Common myeloid progenitor, CD34-positive (primary cell): ENCODE measurements at places on chromosomes 5 and 9.

GRCh38 chr5:119313658-119314605 is 41.9 kb upstream of the TNFAIP8 start:
- no peak for DNase-seq

DNA sequence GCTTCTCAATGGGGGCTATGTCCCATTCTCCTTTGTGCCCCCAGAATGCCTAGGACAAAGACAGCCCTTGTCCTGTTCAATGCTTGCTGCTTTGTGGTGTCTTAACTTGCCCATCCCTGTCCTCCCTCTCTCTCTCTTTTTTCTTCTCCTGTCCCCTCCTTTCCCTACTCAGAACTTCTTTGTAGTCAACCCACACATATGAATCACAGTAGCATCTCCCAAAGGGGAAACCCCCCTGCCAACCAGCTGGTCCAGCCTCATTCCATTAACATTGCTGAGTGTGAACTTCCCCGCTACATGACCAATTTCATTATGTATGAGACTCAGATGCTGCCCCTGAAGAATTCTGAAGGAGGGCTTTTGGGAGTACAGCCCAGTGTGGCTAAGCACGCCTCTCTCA is 408.3 kb downstream of the ENC1 start:
- no peak for DNase-seq

GRCh38 chr5:54975701-54976100 is 9.7 kb downstream of the ESM1 start:
- no peak for DNase-seq

GRCh38 chr9:135414293-135414692 is 65.3 kb upstream of the PPP1R26 start:
- no peak for DNase-seq

GRCh38 chr5:71882826-71883741 is 164.0 kb downstream of the CARTPT start:
- DNase-seq, result no peak

DNA sequence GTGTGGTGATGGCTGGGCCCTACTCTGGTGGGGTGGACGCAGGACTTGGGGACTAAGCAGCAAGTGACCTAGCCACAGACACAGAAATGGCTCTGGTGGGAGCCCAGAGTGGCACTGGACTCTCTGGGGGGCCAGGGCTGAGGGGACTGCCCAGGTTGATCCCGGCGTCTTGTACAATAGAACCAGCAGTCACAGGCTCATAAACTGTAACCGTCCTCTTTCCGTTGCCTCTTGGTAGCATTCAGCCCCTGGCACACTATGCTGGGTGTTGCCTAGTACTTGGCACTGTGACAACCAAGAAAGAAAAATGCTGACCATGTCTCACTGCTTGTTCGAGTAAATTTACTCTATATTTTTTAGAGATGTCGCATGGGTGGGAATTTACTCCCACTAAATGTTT is 80.5 kb downstream of the DAB2IP start:
- no peak for DNase-seq

GRCh38 chr9:80498001-80498555 is 926.3 kb downstream of the TLE4 start:
- no peak for DNase-seq

GRCh38 chr5:110361471-110361870 is 365.0 kb downstream of the TMEM232 start:
- no peak for DNase-seq

- no peak for DNase-seq
These were observed 96.3 kb upstream of the MEF2C start for GRCh38 chr5:88979244-88979643.

- DNase-seq, result no peak
These were observed 134.9 kb upstream of the LPCAT1 start for GRCh38 chr5:1658665-1659064.

- DNase-seq, result no peak
These were observed 12.2 kb downstream of the ACTL7A start for GRCh38 chr9:108874058-108874788.

DNA sequence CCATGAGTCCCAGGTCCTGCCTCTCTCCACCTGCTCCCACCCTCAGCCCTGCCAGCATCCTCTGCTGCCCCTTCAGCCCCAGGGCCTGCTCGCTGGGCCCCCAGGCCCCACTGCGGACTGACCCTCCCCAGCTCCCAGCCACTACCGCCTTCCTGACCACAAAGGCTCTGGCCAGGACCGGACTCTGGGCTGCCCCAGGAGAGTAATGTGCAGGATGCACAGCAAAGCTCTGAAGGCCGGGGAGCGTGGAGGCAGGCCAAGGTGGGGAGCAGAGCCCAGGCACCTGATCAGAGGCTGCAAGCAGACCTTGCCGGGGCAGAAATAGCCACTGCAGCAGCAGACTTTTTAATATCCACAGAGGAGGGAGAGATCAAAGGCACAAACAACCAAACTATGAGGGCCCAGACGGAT is 27.9 kb downstream of the IPPK start:
- no peak for DNase-seq

- no peak for DNase-seq
These were observed 184.3 kb downstream of the TSSK1B start for GRCh38 chr5:113250341-113250953.

- peak; percentile 93 for DNase-seq
These were observed 26.9 kb upstream of the EEIG1 start for GRCh38 chr9:128007566-128008138.

DNA sequence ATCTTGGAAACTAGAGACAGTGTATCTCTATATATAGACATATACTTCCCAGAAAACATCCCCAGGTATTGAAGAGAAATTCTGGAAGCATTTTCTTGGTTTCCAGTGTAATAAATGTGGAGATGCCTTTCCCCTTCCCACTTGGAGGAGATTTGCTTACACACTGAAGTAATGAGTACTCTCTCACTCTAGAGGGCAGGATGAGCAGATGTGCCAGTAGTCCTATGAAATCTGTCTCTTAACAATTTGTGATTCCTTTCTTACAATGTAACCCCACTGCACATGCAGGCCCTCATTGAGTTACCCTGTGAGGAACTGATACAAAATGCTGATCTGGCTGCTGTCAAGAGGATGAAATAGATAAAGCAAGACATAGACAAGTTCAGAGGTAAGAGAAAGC is 567.2 kb downstream of the SLCO4C1 start:
- DNase-seq, result no peak

GRCh38 chr9:10112798-10113197 is 500.0 kb downstream of the PTPRD start:
- no peak for DNase-seq

DNA sequence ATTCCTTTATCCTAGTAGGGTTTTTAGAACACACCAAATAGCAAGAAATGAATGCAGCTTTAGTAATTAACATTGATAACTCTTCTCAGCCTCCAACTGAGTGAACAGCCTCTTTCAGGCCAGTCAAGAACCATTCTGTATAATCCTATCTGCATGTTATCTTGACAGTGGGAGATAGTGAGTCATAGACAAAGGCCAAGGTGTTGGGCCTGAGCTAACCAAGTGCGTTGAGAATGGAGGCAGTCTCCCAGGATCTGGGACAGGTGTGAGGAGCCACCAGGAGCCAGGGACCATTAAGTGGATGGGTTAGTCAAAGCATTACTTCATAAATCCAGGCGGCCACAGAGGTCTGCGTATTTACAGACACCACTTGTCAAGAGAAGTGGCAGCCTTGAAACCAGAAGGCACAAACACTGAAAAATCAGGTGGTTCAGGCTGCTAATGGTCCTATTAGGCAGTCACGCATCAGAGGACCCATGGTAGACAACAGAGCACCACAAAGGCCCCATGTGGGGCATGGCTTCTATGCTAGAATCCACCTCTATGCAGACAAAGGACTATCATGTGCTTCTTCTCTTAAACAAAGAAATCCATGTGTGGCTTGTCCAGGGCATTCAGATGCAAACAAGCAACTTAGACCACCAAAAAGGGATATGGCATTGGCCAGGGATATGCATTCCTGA is 409.7 kb upstream of the PIK3R1 start:
- DNase-seq, result no peak

DNA sequence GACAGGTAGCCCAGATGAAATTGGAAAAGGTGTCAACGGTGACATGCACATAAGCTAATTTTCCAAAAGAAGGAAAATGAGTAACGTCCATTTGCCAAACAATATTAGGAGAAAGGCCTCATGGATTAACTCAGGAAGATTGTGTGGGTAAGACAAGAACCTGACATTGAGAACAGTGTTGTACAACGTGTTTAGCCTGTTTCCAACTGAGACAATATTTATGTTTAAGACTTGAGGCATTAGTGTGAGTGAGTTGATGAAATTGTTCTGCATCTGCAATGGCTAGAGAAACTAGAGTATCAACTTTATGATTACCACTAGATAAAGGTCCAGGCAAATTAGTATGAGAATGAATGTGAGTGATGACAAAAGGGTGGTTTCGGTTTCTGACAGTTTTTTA is 191.3 kb upstream of the RAI14 start:
- DNase-seq, result no peak

DNA sequence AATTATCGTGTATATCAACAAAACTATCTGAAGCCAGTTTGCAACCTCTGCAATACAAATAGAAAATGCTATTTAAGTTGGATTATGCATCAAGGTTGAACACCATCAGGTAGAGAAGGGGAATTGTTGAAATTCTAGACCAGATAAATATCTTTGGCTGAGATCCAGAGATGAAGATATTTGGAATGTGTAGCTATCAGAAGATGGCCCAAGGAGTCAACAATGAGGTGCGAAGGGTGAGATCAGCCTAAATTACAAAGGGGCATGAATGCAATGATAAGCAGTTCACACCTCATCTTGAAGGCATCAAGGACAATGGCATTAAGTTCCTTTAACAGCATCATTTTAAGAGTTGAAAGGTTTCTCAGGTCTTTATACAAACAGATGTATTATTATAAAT is 572.1 kb upstream of the DMAC1 start:
- no peak for DNase-seq

GRCh38 chr9:68495247-68495646 is 45.4 kb downstream of the TMEM252 start:
- no peak for DNase-seq

- DNase-seq, result no peak
These were observed 36.5 kb upstream of the LRRC14B start for GRCh38 chr5:154826-155225.

- no peak for DNase-seq
These were observed 86.4 kb upstream of the LHFPL2 start for GRCh38 chr5:78734950-78735349.

DNA sequence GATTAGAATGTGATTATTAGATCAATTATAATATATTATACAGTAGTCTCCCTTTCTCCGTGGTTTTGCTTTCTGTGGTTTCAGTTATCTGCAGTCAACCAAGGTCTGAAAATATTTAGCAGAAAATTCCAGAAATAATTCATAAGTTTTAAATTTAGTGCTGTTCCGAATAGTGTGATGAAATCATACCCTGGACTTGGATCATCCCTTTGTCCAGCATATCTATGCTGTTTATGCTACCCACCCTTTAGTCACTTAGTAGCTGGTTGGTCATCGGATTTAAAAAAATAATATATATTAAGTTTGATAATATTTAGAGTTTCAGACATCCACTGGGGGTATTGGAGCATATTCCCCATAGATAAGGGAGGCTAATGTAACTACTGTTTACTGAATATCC is 19.6 kb downstream of the RMI1 start:
- no peak for DNase-seq

GRCh38 chr5:93782978-93783377 is 41.6 kb upstream of the POU5F2 start:
- DNase-seq, result no peak

- no peak for DNase-seq
These were observed 5.3 kb downstream of the ISCA1 start for GRCh38 chr9:86277072-86277471.

GRCh38 chr5:135501965-135502364 is 33.8 kb downstream of the NEUROG1 start:
- DNase-seq, result no peak

DNA sequence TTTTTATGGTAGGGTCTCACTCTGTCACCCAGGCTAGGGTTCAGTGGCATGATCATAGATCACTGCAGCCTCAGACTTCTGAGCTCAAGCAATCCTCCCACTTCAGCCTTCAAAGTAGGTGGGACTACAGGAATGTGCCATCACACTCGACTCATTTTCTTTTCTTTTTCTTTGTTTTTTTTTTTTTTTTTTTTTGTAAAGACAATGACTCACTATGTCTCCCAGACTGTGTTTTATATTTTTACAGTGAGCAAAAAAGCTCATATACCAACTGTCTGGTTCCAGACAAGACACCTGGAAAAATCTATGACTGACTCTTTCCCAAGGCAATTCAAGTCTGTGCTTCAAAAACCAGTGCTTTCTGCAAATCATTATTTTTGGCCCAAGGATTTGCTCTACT is 10.8 kb upstream of the FOXD1 start:
- DNase-seq, result no peak

DNA sequence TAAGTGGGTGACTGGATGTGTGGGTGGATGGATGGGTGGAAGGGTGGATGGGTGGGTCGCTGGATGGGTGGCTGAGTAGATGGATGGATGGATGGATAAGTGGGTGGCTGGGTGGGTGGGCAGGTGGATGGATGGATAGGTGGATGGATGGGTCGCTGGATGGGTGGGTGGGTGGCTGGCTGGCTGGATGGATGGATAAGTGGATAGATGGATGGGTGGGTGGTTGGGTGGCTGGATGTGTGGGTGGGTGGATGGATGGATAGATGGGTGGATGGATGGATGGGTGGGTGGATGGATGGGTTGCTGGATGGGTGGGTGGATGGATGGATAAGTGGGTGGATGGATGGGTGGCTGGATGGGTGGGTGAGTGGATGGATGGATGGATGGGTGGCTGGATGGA is 27.3 kb upstream of the CEP72 start:
- DNase-seq, result no peak

GRCh38 chr9:127726871-127727270 is 8.2 kb downstream of the TOR2A start:
- DNase-seq, result no peak

- DNase-seq, result peak; percentile 9
These were observed 109.7 kb upstream of the LHFPL2 start for GRCh38 chr5:78758169-78758839.

DNA sequence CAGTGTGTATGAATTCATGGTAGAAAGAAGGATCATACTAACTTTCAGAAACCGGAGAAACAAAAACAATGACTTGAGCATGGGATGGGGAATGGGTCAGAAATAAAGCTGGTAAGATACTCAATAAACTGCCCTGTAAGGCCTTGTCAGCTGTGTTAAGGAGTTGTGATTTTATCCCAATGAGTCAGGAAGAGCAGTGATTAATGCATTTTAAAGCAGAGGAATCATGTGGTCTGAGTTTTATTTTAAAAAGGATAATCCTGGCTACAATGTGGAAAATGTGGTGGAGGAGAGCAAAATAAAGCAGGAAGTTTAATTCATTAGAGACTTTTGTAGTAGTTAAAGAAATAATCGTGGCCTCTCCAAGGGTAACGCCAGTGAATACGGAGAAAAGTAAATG is 28.7 kb downstream of the DHX29 start:
- no peak for DNase-seq

GRCh38 chr5:97425511-97425910 is 242.5 kb upstream of the RIOK2 start:
- peak; percentile 7 for DNase-seq

DNA sequence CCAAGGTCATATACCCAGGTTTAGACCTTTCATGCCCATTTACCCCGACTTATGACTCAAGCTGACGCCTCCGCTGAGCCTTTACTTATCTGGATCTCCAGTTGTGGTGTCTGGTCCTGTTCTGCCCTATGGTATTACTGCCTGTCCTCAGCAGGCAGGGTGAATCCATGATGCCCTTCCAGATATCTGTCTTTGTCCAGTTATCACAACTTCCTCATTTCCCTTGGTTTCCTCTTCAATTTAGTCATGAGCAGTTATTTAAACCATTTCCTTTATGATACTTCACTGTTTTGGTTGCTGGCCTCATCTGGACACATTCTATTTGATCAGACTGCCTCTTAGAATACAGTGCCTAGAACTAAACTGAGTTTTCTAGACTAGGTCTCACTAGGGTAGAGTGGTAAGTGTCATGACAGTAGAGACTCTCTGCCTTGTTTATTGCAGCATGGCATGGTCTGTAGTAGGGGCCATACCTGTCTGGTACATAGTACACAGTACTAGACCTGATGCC is 93.3 kb downstream of the MELK start:
- DNase-seq, result peak; percentile 71
